ENCODE measurements at places on chromosomes 2 and 18.

- no peak for DNase-seq
These were observed 138.3 kb downstream of the FAM124B start for GRCh38 chr2:224263571-224264043.

- no peak for DNase-seq
These were observed 30.2 kb downstream of the NRP2 start for GRCh38 chr2:205712508-205712907.

DNA sequence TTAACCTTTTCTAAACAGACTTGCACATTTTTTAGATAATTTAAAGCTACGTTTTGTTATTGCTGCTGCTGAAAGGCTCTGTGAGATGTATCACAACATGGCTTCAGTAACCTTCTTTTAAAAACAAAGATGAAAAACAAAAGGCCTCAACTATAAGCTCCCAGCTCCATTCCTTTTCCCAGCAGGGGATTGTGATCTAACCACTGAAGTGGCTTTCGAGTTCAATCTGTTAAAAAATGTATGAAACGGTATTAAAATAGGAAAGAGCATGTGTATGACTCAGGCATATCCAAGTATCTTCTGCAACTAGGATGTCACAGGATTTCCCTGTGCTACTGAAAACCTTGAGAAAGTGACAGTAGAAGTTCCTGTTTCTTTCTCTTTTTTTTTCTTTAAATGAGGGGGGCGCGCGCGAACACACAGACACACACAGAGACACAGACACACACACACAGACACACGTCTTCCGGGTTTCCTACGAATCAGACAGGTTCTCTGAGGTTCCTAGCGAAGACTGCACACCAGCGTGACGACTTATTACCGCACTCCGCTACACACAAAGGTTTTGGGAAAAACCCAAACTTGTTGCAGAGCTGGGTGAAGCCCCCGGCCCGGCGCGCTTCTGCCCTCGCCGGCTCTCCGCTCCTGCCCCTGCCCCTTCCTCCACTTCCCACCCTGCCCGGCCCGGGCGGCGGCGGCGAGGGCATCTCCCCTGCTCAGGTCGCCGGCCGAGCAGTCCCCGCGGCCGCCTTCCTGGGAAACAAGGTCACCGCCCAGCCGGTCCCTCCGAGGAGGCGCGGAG, 86.8 kb downstream of the RBMS1 start:
- peak; percentile 74 for DNase-seq

GRCh38 chr2:55076721-55077120, 26.5 kb upstream of the RTN4 start:
- DNase-seq: no peak

DNA sequence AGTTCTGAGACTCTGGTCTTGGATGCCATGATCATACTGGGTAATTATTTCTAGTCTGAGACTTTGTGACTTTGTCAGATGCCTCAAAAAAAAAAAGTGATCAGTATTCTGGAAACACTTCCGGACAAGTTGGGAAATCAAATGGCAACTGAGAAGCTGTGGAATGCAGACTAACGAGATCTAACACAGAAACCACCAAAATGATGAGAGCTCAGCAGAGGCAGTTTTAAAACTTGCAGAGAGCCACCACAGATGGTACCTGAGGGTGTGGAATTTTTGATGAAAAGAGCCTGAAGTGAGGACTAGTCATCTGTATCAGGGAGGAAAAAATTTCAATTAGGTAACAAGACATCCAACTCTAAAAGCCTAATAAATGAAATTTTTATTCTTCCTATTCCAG, 5.5 kb upstream of the GPR75 start:
- DNase-seq: no peak

- no peak for DNase-seq
These were observed 10.3 kb downstream of the DNAH6 start for GRCh38 chr2:84526562-84526961.

- no peak for DNase-seq
These were observed 40.6 kb downstream of the GREB1 start for GRCh38 chr2:11574176-11575046.

DNA sequence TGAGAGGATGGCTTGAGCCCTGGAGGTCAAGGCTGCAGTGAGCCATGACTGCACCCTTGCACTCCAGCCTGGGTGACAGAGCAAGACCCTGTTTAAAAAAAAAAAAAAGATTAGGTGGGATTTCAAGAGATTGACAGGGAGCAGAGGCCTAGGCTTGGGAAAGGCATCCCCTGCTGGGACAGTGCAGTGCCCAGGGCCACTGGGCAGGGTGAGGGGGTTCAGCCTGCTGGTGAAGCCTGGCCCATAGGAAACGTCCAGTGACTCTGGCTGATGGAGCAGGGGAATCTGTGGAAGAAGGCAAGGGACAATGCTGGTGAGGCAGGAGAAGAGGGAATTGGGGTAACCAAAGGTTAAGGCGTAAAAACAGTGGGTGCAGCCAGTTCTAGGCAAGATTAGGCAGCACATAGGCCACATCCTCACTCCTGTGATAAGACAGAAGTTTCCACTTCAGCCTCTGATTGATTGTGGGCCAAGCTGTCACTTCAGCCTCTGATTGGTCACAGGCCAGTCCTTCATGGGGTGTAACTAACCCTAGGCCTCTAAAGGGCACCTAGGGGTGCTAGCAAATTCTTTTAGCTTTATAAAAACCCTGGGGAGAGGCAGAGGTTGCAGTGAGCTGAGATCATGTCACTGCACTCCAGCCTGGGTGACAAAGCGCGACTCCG, 128.6 kb downstream of the MSH2 start:
- no peak for DNase-seq

GRCh38 chr18:10052871-10053270, 139.1 kb downstream of the VAPA start:
- no peak for DNase-seq

DNA sequence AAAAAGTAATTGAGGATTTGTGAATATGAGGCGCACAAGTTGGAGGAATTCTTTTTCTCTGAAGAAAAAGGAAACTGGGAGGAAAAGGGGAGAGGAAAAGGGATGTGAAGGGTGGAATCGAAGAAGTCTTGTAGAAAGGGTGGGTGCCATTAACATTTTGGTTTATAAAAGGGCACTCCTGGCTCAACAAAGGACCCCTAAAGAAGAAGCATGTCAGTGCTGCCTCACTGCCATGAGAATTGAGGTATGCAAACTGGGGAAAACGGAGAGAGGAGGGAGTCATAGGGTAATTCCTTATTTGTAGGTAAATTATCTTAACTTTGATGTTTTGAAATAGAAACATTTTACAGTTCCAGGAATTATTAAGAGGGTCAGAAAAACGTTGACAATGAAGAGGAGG, 207.2 kb downstream of the NAPG start:
- no peak for DNase-seq

GRCh38 chr2:120476141-120476540, 130.2 kb downstream of the INHBB start:
- DNase-seq: no peak

DNA sequence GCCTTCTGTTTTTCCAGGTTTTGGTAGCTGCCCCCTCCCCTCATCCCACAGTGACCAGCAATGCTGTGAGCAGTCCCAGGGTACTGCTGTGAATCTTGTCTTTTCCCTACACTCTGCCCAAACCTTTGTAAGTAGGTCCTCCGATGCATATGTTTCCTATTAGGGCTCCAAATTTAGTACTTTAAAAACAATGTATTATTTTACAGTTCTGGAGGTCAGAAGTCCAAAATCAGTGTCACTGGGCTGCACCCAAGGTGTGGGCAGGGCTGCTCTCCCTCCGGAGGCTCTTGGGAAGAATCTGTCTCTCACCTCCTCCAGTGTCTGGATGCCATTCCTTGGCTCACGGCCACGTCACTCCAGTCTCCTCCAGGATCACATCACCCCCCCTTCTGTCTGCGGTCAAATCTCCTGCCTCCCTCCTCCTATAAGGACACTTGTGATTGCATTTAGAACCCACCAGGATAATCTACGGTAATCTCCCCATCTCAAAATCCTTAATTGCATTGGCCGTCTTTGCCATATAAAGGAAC, 208.5 kb downstream of the SH3BP4 start:
- no peak for DNase-seq

DNA sequence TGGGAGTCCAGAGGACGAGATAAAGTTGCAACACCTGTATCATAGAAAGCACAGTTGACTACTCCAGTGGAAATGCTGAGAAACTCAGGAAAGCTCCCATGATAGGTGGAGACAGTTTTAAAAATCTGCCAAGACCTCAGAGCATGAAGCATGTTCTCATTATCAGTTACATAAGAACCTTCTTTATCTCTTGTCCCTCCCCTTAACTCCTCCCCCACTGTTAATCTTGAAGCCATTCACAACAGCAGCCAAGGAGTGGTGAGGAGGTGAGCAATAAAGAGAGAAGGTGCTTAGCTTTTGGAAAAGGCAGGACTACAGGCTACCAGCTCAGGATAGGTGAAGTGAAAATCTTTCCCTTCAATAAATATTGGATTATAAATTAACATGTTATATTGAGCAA, 657.9 kb downstream of the NYAP2 start:
- DNase-seq: no peak

GRCh38 chr18:2070631-2071030, 500.7 kb downstream of the METTL4 start:
- no peak for DNase-seq

DNA sequence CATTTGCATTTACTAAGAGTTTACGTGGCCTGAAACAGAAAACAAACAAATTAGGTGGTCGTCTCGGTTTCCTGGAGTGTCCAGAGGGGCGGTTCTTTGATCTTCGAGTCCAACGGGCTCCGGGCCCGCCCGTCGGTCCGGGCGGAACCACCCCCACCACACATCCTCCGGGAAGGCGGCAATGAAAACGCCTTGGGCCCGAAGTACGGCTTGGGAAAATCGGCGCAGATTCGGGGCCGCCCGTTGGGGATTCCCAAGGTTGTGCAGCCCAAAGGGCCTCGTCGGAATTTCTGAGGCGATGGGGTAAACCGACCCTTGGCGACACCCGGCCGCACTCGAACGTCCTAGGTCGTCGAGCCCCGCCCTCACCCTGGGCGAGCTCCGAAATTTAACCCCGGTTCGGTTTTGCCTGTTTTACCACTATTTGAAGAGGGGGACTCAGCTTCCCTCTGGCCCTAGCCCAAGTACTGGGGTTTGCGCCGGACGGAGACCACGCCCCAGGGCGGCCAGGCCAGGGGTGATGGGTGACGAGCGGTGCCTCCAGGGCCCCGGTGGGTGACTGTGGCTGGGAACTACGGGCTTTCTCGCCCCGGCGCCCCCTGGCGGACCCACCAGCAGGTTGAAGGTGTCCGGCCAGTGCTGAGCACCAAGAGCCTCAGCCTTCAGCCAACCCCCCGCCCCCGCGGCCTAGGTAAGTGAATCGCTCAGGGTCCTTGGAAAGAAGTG, 1.9 kb upstream of the CFAP53 start:
- DNase-seq: peak; percentile 78

- no peak for DNase-seq
These were observed 41.8 kb upstream of the CDC42EP3 start for GRCh38 chr2:37713258-37713700.

- DNase-seq: no peak
These were observed 19.7 kb upstream of the SAG start for GRCh38 chr2:233287871-233288270.
